ENCODE measurements at places on chromosomes 16 and 17.

DNA sequence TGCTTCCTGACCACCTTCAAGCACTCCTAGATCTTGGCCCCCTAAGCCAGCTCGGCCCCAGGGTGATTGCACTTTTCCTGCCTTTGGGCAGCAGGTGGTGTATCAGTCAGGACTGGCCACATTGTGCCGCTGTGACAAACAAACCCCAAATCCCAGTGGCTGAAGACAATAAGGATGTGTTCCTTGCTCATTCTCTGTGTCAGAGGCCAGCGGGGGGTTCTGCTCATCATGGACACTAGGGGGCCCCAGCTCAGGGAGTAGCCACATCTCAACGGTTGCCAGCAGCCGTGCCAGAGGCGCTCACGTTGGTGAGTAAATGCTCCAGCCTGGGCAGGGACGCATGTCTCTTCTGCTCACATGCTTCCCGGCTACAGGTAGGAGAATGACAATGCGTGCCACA is 60.4 kb downstream of the ZDHHC7 start:
- DNase-seq, result peak; percentile 49

DNA sequence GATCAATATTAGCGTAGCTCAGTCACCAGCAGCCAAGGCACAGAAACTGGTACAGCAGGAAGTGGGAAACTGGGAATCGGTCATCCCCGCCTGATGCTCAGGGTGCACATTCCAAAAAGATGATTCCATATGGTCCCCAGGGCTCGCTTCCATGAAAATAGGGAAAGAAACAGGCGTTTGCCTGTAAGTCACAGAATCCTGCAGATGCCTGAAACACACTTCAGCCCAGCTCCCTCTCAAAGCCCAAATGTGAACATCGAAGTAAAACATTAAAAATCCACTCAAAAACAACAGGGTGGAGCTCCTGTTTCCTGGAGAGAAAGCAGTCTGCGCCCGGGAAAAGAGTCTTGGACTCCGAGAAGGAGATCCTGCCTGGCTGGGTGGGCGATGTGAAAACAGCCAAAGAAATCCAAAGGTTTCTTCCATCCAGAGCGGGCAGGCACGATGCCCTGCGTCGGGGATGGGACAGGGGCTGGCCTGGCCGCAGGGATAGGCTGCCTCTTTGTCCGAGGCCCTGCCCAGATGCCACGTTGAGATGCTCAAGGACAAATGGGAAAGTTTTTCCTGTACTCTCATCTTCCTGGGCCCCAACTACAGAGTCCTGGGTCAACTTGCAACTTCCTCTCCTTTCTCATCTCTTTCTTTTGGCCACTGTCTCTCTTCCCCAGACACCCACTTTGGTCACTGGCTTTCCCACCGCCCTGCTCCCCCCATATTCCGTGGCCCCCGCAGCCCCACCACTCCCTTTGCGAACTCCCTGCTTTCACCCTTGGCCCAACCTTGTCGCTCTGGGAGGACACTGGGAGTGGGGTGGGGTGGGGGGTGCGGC is 743 bp downstream of the WIPI1 start:
- peak; percentile 56 for DNase-seq

DNA sequence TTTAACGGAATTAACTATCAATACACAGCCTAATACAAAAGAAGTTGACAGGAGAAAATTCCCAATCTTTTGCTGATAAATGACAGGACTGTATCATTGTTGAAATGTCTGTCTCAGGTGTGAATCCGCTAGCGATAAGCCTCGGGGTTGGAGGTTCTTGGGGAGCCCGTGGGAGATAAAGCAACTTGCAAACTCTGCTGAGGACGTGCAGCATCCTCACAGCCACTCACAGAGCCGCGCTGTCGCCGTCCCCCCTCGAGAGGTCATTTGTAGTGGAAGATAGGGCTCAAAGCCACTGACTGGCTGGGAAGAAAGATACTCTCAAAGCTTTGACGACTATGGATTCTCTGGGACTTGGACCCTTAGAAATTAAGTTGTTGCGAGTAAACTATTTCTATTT is 17.0 kb downstream of the MAP1LC3B start:
- DNase-seq, result no peak

- no peak for DNase-seq
Observed at GRCh38 chr16:35750157-35750689, 2290.8 kb downstream of the TP53TG3F start.

DNA sequence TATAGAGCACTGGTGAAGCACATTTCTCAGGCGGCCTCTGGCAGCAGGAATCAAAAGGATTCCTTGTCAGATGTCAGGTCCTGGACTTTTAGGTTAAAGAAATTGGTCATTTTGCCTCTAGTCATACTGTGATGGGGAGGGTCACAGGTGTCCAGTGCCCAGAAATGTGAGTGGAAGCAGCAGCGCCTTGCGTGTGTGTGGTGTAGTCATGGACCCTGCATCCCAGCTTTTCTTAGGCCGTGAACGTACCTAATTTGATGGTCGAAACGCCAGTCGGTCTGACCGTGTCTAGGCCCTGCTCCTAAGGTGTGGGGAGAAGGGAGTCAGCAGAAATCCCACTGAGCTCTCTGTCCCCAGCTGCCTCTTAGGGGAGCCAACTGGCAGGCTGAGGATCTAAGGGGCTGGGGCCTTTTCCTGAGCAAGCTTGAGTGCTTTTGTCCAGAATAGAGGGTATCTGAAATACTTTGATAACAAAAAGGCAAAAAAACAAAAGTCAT is 32.0 kb downstream of the POLR3E start:
- no peak for DNase-seq

Measured in OCI-M1 (cell line).